Activated CD8-positive, alpha-beta memory T cell treated with anti-CD3 and anti-CD28 coated beads for 48 hours (primary cell): ENCODE measurements at places on chromosomes 16 and 17.

DNA sequence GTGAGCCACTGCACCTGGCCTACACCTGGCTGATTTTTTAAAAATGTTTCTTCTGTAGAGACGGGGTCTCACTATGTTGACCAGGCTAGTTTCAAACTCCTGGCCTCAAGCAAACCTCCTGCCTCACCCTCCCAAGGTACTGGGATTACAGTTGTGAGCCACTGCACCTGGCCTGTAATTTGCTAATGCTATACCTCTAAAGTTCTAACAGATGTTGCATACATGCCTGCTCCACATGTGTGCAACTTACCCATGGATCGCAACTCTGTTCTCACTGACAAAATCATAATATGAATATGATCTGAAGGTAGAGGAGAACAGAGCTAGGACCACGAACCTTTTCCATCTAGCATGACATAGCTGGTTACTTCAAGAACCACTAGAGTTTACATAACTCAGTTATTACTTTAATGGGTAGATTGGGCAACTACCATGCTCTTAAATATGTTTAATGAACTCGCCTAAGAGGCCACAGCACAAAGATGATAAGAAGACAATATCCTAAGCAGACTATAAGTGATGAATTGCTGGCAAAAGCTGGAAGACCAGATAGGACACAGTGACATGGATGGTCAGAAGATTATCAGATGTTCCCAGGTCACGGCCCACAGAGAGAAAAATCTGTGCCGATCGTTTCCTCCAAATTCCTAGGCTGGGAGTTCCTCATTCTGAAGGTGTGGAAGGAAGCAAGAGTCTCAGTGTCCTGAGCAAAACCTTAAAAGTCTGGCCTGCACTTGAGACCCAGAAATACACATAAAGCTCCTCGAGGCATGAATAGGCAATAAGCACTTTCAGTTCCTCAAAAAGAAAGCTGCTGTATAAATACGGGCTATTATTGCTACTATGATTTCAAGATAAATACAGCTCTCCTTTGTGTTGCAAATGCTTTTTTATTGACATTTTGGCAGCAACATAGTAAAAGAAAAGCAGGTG lies 53.6 kb upstream of the ICAM2 start:
- no peak for DNase-seq

- DNase-seq: no peak
These were observed 36.4 kb downstream of the KNOP1 start for GRCh38 chr16:19681637-19682036.

DNA sequence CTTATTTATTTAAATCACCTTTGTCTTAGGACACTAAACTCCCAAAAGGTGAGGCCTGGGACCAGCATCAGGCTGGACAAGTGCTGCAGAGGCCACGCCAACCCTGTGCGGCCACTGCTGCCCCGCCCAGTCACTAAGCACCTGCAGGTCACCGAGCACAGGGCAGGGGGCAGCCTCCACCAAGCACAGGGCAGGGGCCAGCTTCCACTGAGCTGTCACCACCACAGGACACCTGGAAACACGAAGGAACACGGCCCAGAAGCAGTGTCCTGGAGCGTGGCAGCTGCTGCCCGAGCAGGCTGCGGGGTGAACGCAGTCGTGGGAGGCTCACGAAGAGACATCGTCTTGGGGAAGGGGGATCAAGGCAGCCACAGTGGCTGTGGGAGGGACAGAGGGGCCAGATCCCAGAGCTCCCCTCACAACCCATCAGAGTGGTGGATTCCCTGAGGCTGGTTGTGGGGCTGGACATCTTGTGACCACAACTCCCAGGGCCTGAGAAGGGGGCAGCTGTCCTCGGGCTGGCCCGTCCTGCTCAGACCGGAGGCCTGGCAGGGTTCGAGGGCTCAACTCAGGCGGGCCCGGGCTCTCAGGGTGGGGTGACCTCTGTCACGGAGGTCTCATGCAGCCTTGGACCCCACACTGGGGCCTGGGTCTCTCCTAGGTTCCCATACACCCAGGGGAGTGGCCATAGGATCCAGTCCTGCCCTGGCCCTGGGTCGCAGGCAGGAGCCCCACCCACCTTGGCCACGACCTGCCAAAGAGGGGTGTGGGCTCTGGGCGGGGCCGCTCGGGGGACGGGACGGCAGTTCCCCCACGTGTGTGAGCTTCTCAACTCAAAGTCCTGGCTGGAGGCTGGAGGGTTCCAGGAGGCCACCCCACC lies 18.7 kb downstream of the RAB40B start:
- no peak for DNase-seq

GRCh38 chr17:67421869-67422273 lies 44.8 kb downstream of the PITPNC1 start:
- DNase-seq: no peak

DNA sequence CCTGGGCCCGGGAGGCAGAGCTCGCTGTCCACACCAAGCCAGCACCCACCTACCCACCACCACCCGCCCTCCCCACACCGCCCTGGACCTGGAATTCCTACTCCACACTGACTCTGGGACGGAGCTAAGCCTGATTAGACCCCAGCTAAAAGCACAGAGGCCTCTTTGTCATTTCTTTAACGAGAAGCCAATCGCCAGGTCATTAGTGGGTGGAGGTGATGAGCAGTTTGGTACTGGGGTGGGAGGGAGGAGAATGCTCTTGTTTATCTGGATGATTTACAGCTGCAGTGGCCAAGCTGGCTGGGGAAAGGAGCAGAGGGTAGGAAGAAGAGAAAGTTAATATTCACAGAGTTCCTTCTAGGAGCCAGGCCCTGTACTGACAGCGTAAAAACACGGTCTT lies 6.0 kb upstream of the BHLHA9 start:
- DNase-seq: no peak
